ENCODE measurements at places on chromosomes 1 and 21.

DNA sequence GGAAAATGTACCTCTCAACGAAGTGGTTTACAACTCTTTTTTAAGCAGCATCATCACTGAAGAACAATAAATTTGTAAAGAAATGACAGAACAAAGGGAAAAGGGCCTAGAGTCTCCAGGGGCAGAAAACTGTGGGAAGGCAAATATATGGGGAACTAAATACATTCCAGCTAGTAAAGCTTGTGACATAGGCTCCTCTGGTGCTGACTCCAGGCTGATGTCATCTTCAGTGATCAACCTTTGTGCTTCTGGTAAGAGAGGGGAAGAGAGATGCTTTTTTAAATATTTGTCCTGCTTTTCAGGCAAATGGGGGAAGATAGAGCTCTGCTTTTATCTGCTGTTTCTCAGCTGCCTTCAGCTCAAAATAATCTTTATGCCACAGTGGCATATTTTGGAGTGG lies 323.2 kb downstream of the LRRIQ3 start:
- no peak for DNase-seq

DNA sequence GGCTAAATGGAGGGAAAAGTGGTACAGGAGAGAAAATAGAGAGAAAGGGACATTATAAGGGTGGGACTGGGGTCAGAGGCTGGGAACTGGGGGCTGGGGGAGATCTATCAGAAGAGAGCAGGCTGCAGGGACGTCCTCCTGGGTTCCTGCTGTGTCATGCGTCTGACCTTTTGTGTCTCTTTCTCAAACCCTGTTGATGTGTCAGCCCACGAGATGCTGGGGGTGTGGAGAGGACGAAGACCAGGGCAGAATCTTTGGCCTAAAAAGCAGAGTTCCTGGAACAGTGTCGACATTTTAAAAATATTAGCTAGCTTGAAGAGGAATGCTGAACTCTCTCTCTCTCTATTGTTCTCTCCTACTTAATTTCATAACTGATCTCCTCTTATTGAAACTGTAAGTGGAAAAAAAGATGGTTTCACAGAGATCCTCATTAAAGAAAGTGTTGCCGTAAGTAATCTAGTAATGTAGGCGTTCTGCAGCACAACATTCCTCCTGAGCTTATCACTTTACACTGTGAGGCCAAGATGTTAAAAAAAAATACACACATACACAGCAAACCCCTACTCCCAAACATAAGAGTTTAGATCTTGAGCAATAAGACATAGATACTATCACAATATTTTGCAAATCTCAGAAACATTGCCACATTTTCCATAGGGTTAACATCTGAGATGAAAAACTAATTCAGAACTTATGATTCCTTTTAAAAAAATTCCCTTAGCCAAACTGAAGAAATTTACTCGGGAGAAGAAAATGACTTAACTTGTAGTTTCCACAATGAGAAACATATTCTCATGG lies 52.6 kb downstream of the RUNX1 start:
- peak; percentile 66 for DNase-seq

GRCh38 chr1:181918880-181919525 lies 142.5 kb downstream of the ZNF648 start:
- no peak for DNase-seq

DNA sequence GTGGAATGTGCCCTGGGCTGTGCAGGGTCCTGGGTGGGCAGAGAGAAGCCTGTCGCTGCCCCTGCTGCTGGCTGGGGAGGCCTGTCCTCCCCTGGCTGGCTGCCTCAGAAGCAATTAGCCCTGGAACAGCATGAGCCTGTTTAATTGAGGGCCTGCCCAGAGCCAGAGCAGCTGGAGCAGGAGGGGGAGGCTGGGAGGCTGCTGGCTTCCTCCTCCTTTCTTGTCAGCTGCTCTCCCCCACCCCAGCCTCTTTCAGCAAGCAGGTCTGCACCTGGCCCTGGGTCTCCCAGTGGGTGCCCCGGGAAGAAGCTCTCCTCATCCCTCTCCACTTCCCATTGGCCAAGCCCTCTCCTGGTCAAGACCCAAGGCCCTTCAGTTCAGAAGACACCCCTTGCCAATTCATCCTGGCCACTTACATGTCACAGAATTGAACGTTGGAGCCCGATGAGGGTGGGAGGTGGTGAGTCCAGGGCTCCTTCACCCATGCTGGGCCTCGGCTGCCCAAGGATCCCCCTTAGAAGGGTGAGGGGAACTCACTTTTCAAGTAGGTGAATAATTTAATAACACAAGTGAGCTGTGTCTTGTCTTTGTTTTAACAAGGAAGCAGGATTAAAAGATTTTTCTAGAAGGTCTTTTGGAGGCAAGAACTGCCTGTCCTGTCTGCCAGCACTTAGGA lies 13.2 kb downstream of the AMPD2 start:
- no peak for DNase-seq

DNA sequence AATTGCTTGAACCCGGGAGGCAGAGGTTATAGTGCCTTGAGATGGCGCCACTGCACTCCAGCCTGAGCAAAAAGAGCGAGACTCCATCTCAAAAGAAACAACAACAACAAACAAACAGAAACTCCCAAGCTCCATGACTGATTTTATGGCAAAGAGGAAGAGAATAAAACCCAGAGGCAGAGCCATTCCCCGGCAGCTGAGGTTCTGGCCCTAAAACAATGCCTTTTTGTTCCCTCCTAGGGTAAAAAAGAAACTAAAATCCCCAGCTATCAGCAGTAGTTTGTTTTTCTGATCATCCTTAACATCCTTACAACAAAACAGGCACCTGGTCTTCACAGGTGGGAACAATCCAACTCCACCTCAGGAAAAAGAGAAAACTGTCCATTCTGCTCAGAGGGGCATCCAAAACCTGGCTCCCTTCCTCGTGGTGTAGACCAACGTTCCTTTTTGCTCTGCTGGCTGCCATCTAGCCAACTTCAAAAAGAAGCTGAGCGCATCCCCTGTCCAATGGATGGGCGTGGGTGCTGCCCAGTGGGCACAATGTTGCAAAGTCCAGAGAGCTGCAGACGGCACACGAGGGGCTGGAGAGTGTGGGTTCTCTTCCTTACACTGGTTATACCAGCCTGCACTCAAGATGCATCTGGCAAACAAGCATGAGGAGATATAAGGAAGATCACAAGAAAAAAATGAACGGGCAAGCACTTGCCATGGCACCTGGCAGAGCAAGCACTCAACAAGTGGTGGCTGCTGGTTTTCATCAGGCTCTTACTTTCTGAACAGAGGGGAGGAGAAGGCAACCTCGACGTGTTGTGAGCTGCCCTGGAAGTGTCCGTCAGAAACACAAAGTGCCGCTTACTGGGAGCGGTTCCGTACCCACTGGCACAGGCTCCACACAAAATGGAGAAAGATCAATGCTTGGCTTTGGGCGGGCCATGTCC lies 54.7 kb downstream of the SLC66A1 start:
- no peak for DNase-seq

- no peak for DNase-seq
Observed at GRCh38 chr1:207787776-207788175, 35.9 kb downstream of the CD46 start.

DNA sequence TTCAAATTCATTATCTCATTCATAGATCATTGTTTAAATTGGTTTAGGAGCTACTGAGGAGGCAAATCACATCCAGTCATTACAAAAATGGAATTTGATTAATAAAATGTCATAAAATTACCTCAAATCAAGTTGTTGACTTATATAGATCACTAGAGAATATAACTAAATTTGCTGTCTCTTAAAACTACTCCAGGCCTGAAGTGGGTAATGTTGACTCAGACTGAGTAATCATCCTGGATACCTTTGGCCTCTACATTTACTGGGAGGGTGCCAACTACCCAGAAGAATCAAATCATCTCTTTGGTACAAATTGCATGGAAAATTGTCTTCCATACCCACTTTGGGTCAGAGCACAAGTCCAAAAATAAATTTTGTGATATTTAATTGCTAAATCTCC lies 191.2 kb upstream of the GREM2 start:
- no peak for DNase-seq

GRCh38 chr1:152811671-152812070 lies at the start of gene LCE1B:
Gene LCE1B, plus strand, starts transcription at chr1:152811971. Its CDS starts 476 bp downstream, at chr1:152812447.
- no peak for DNase-seq

Measured in AG09319 (cell line).